Nucleus accumbens (tissue), 56 donors: ENCODE measurements at places on chromosomes 2 and 18.

DNA sequence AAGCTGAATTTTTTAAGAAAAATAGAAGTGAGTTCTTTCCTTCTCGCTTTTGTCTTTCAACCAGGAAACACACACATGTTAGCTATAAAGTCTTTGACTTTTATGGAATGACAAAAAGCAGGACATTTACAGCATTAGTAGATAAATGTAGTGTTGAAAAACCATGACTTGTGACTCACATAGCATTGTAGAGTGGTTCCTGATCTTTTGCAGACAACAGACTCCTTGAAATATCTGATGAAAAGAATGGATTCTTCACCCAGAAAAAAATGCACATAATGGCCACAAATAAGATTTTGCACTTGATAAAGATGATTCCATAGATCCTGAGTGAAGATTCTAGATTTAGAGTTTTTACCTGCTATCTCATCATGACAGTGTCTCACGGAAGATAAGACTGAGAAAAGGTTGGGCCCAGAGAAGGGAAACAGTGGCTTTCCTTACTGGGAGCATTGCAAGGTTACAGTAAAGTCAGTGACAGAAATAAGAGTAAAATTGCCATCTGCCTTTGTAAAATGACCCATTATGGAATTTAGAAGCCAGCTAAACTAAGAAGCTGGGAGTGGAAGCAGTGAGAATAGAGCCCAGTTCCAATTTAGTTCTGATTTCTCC lies 14.0 kb downstream of the SMARCAL1 start:
- no peak for DNase-seq

GRCh38 chr2:228590681-228591080 lies 409.2 kb upstream of the SPHKAP start:
- no peak for DNase-seq

GRCh38 chr2:234967870-234968208 lies 16.0 kb downstream of the SH3BP4 start:
- no peak for DNase-seq

DNA sequence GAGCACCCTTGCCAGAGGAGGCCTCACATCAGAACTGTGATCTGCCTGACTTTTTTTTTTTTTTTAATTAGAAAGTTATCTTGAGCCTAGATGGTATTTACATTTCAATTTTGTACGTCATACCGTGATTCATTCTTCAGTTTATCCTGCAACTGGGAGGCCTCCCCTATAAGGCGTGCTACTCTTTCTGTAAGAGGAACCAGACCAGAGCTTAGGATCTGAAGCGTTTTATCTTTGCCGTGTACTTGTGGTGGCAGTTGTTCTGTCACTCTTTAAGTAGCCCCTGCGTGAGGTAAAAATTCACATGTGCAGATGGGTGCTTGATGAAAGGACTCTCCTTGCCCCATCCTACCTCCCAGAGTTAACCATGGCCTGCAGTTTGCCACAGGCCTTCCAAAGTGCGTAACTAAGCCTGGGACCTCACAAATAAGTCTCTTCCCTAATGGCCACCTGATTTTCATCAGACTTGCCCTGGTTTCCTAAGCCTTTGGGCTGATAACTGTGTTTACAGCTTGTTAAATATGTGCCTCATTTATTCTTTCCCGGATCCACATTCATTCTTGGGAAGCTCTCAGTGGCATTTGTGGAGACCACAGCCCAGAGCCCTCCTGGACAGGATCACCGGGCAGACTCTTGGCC lies 96.0 kb downstream of the MTCL1 start:
- DNase-seq, result no peak

DNA sequence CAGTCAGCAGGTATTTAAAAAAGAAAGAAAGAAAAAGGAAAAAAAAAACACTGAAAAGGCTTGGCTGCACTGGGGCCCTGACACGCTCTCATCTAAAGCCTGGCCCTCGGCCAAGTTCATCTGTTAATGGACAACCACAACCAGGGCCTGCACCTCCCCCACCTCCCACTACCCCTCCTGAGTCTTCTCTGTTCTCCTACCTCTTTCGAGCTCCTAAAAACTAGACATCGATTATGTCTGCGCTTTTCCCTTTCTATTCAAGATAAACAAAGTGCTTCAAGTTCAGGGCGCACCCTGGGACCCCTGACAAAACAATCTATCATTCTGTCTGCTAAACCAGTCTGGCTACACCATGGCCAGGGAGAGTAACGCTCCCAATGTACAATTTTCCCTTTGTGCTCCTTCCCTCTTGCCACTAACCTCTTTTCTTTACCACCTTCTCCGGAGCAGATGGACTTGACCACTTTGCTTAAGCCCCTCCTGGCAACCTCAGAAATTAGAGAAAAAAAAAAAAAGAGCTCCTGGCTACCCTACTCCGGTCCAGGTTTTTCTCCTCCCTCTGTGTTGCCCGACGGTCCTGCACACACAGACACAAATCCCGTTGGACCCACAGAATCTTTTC lies 22.7 kb downstream of the BCL11A start:
- DNase-seq, result no peak

- no peak for DNase-seq
These were observed 269.3 kb downstream of the GLI2 start for GRCh38 chr2:121004950-121005349.

- no peak for DNase-seq
These were observed 154.3 kb upstream of the KCNH7 start for GRCh38 chr2:162992828-162993227.

- DNase-seq, result no peak
These were observed 35.4 kb downstream of the ARHGEF4 start for GRCh38 chr2:130871843-130872740.

- DNase-seq, result no peak
These were observed 13.8 kb downstream of the TPGS2 start for GRCh38 chr18:36814994-36815393.

DNA sequence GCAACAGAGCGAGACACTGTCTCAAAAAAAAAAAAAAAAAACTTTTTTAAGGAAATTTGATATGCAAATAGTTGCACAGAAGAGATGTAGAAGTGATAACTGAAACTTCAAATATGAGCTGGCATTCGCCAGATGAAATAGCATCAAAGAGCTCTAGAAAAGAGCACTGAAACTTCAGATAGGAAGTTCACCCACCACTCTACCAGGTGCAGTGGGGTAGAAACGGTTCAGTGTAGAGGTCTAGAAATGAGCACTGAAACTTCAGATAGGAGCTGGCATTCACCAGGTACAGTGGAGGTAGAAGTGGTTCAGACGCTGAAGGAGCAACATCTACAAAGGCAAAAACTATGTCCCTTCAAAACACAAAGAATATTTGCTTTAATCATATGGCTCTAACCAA lies 9.0 kb upstream of the ONECUT2 start:
- DNase-seq, result no peak

DNA sequence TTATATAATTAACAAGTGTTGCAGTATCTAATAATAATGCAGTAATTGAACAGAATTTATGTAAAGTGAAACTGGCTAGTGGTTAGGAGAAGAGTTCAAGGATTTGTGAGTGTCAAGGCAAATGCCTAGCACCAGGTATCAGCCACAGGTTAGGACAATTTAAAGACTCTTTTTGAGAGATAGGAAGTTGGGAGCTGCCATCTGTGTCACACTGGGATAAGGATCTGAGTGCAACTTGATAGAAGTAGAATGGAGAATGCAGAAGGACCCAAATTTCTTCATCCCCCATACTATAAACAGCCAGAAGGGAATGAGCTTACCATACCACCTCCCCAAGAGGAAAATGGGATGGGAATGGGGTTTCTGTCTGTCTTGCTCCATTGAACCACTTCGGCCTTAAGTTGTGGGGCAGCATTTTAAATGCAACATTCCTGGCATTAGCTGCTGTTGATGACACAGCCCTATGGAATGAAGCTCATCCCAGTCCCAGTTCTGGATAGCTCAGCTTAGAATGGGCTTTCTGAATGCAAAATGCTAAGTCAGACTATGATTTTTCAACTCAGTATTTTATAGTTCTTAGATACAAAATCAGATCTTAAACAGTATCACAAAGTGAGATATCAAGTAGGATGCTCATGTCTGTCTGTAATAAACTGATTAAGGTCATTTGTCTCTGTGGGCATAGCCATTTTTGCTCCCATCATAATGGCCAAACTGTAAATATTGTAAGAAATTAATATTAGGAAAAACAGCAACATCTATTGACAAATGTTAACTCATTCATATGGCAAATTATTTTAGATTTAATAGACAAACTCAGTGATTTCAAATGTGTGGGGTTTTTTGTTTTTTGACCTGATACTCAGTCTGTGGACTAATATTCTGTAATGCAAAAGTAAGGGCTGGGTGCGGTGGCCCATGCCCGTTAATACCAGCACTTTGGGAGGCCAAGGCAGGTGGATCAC lies 44.0 kb downstream of the GPR155 start:
- DNase-seq, result no peak
